Sigmoid colon (tissue), 7 donors: ENCODE measurements at places on chromosomes 5 and 9. TPM values are rescaled to one million over a fixed set of nuclear protein-coding genes. Genes with fewer than 3 reads are reported as not detected.

DNA sequence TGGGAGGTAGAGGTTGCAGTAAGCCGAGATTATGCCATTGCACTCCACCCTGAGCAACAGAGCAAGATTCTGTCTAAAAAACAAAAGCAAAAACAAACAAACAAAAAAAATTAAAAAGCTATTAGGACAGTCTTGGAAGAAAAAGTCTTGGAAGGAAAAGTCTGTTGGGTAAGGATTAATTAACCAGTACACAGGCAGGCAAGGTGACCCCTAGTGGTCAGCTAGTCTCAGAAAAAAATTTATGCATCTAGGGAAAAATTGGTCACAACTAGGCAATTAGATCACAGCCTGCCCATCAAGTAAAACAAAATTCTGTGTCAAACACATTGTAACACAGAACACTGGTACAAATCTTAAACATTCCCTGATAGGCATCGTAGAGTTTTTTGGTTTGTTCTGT lies 6.7 kb upstream of the ANKRD18B start:
- no peak for DNase-seq

DNA sequence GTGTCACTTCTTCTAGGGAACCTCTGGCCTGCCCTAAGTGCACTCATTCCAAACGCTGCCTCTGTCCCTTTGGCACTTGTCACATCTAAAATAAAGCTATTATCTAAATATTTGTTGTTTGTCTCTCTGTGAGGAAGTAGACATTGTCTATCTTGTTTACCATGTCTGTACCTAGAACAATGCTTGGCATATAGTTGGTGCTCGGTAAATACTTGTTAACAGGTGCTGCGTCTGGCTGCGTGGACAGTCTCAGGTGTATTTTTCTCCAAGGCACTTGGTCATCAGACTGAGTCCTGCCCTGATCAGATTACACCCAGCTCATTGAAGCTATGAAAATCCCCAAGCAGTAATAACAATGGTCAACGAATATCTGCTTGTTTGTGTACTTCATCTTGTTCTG lies 174.9 kb upstream of the SMIM23 start:
- DNase-seq: no peak

DNA sequence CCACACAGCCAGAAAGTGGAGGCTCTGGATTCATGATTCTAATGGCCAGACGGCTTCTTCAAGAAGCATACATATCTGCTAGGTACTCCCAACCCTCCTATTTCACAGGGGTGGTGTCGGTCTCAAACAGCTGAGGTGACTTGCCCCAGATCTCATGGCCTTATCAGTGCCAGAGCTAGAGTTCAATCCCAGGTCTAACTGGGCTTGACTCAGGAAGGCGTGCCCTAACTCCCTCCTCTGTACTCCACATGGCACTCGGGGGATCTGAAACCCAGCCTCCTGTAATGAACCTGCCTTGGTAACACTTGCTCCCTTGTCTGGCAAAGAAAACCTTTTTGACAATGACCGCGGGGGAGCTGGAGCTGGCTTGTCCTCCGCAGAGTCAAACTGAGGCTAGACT lies 2.1 kb downstream of the QRFP start:
- DNase-seq: no peak

DNA sequence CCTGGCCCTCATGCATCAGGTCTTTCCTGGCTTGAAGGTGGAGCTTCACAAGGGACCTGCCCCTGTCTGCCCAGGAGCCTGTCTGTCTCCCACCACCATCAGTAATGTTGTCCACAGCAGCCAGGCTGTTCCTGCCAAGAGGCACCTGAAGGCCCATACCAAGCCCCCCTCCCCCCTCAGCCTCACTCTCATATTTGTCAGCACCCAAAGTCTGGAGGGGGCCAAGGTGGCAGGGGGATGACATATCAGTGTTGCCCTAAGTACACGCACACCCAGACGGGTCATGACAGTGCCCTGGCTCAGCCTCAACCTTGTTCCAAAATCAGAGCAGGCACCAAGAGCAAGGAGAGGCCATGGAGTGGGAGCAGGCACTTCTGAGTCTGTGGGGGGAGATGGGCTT lies 27.2 kb upstream of the CYLC2 start:
- DNase-seq: no peak

GRCh38 chr9:137412431-137412830 lies 10.5 kb downstream of the EXD3 start:
- no peak for DNase-seq

DNA sequence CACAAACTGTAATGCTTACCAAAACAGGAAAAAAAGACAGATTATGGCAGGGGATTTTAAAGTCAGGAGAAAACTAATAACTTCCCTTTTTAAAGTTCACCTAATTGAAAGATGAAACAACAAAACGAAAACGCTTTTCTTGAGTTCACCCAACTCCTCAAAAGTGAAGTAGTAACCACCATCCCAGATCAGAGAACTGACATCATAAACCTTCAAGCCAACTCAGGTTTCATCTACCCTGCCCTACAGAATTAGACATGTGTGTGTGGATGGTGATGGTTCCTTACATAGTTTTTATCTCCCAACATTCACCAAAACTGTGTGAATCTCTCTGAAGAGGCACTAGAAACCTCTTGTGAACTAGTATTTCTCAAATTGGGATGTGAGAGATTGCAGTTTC lies 195.2 kb upstream of the PTGER4 start:
- DNase-seq: no peak

DNA sequence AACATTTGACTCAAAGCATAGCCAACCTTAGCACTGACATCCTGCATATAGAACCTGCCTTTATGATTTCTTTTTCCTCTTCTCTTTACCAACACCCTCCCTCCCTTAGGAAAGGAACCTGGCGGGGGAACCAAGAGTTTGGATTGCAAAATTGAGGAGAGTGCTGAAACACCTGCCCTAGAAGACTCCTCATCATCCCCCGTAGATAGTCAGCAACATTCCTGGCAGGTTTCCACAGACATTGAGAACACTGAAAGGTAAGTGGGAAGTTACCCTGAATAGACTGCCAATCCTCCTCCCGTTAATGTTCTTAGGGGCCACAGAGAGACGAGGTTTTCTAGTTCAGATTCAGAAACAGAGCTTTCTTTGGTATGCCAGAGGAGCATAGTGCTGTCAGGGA lies 88.8 kb downstream of the RGS7BP start:
- DNase-seq: no peak

GRCh38 chr9:121302786-121303185 lies 34.8 kb downstream of the GSN start:
- DNase-seq: peak; percentile 50

DNA sequence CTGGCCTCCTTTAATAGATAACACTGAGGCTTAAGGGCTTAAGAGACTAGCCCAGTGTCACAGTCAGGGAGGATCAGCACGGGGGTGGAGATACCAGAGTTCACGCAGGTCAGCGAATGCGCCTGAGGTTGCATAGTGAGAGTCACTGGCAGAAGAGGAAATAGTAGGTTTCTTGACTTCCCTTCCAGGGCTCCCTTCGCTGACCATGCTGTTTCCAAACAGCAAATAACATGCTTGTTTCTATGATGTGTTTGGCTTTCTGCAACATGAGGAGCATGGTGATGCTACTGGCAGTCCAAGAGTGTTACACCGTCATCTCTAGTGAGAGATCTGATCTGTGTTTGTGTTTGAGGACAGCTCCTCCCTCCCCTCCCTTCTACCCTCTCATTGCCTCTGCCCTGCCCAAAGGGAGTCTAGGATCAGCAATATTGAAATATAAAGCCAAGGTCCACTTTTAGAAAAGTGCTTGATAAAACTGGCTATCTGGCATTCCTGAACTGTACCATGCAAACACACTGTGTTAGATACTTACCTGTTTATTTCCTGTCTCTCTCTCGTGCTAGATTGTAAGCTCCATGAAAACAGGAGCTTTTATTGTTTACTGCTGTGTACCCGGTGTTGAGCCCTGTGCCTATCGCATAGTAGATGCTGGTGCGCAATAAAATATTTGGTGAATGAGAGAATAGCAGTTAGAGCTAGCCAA lies 12.3 kb downstream of the TLE4 start:
- peak; percentile 75 for DNase-seq

DNA sequence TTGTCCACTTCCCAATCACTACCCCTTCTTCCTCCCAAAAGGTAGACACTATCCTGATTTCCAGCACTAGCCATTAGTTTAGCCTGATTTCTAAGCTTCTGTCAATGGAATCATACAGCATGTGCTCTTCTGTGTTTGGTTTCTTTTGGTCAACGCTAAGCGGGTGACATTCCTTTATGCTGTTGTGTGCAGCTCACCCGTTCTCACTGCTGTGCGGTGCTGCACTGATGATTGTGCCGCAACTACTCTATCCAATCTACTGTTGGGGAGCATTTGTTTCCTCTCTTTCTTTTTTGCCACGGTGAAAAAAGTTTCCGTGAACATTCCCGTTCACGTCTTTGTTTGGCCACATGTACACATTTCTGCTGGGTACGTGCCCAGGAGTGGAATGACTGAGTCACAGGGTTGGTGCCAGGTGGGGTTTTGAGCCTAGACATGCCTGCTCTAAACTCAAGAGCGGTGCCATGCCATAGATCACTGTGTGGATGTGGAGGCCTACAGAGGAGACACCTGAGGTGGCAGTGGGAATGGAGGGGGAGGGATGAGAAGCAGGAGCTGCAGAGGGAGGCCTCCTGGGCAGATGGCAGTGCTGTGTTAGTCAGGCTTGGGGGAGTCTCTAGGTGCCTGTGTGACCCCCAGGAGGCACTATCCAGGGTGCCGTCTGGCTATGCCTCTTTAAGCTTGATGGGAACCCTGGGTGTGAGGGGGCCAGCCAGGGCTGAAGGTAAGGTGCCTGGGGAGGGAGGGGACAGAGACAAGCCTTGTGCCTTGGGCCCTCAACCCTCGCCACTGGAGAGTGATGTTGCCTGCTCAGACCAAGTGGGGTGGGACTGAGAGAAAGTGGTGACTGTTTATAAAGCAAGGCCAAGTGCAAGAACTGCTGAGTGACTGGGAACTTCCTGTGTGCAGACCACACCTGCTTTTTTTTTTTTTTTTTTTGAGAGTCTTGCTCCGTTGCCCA lies 11.4 kb upstream of the ANKRD33B start:
- peak; percentile 52 for DNase-seq

- peak; percentile 76 for DNase-seq
These were observed 8.4 kb downstream of the EEIG1 start for GRCh38 chr9:127972236-127972871.

GRCh38 chr5:57499262-57500050 lies 16.8 kb upstream of the ACTBL2 start:
- DNase-seq: no peak

GRCh38 chr5:180090098-180090768 lies 18.7 kb upstream of the RNF130 start:
- peak; percentile 84 for DNase-seq

DNA sequence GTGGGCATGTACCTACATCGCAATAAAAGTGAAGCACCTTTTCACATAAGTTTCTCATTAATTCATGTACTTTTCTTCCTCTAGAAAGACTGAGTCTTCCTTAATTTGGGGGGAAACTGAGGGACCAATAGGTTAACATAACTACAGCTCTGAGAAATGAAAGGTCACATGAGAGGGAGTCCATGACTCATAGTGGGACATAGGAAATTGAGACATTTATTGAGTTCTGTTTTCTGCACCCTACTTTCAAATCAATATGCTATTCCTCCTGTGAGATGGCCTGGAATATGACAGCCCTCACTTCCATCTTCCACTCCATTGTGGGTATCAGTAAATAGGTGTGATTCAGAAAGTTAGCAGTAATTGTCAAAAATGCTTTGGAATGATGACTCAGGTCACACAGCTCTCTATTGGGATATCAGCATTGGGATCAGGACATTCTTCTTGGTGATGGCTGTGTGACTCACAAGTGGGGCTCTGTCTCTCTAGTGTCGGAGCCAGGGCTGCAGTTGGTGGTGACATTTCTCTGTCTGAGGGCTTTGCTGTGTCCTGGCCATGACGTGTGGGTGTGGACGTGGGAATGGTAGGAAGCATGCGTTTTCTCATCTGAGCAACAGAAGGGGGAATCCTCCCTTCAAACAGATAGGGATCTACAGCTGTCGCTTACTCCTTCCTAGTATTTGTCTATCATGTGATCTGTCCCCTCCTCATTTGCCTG lies 125.0 kb downstream of the TRIO start:
- DNase-seq: no peak

DNA sequence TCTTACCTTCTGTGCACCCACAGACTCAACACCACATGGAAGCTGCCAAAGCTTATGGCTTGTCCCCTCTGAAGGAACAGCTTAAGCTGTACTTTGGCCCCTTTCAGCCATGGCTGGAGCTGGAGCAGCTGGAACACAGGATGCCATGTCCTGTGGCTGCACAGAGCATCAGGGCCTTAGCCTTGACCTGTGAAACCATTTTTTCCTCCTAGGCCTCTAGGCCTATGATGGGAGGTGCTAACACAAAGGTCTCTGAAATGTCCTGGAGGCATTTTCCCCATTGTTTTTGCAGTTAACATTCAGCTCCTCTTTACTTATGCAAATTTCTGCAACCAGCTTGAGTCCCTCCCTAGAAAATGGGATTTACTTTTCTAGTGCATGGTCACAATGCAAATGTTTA lies 461.4 kb upstream of the TYRP1 start:
- no peak for DNase-seq

DNA sequence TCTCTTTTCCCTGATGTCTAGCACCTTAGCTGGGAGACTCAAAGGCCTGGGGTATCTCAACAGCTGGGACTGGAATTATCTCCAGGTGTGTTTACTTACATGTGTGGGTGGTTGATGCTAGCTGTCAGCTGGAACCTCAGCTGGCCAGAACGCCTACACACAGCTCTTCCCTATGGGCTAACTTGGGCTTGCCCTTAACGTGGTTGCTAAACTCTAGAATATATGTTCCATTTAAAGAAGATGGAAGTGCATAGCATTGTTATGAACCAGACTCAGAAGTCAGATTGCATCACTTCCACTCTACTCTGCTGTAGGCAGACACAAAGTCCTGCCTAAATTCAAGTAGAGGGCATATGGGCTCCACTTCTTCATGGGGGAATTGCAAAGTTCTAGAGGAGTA lies 29.3 kb downstream of the SGCD start:
- DNase-seq: no peak

- DNase-seq: no peak
These were observed 344.8 kb upstream of the RPS23 start for GRCh38 chr5:82622711-82623514.

GRCh38 chr9:78986446-78986845 lies 585.3 kb upstream of the TLE4 start:
- no peak for DNase-seq

DNA sequence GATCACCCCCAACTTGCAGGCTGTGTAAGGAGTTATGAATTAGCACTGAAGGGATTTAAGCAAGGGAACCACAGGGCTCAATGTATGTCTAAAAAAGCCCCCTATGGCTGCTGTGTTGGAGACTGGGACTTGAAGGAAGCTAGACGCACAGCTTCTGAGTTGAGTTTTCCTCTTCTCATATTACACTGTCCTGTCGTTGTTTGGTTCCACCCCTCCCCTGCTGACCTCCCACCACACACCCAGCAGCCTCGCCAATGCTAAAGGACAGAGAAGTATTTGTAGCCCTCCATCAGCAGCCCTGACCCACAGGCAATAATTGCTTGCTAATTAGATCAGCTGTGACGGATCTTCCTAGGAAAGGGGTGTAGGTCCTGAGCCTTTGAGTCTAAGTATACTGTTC lies 15.1 kb upstream of the CARTPT start:
- DNase-seq: no peak

OSMR gene
- 37.2 TPM for total RNA-seq

TXNDC8 gene
- not detected for total RNA-seq

GABBR2 gene
- not detected for total RNA-seq

CDC20B gene
- total RNA-seq: not detected

QRFP gene
- total RNA-seq: not detected

CATSPER3 gene
- not detected for total RNA-seq

FRRS1L gene
- 4.5 TPM for total RNA-seq
